ENCODE measurements at places on chromosomes 12 and 14.

DNA sequence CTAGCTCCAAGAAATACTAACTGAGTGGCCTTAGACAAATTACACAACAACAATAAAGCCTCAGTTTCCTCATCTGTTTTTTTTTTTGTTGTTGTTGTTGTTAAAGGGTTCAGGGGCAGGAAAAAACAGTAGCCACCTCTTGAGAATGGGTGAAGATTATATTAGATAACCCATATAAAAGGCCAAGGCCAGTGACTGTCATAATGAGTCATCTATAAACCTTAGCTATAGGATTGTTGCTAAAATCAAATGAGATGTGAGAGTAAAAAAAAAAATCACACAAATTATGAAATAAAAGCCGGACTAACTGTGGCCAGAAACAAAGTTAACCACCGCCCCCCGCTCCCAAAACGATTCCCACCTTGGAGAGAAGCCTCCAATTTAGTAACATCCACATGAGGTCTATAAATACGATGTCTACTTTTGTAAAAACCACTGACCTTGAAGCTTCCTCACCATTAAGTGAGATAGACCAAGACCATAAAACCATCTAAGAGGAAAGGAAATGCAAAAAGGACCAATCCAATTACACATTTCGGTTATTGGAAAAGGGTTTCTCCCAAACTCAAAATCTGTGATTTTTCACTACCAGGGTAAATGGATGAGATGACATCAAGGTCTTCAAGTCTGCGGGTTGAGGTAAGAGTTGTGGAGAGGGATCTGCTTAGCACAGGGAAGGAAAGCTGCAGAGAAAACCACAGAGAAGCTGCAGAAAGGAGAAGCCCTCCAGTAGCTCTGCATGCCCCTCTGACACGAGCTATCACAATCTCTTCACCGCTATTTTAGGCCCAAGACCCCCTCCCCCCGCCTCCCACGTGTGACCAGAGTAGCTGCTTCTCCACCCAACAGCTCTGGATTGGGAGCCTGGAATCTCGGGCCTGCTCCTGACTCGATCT, 1.0 kb downstream of the NAA25 start:
- DNase-seq, result peak; percentile 33

DNA sequence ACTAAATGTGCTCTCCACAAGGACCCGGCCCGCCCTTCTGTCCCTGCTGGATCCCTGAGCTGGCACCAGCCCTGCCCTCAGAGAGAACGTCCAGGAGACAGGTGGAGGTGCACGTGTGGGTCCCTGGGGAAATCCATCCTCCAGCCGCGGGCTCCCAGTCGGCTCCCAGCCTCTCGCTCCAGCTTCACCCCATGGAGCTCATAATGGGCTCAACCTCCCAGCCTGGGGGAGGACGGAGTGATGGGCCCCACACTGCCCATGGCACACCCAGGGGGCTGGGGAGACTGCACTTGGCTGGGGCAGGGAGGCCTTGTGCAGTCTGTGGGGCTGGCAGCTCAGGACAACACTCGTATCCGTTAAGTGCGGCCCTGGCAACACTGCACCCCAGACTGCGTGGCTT, 250.5 kb downstream of the TMEM121 start:
- no peak for DNase-seq

DNA sequence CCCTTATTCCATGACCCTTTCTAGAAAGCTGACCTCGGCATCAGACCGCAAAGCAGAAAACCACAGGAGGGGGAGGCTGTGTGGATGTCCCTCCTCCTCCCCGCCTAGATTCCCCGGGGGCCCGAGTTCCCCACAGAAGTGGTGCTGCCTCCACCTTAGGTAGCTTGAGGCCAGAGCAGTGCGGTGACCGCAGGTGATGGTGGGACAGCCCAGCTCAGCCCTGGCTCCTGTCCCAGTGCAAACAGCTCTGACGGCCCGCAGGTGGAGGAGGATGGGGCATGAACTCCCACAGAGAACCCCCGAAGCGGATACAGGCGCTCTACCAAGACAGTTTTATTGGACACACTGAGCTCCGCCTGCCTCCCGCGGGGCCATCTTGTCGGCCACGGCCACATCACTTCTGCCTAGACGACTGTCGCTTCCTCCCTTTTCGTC, 19.5 kb downstream of the ARL6IP4 start:
- no peak for DNase-seq

GRCh38 chr12:14994610-14995009, 21.8 kb downstream of the PDE6H start:
- no peak for DNase-seq

- no peak for DNase-seq
Measured at GRCh38 chr12:112322441-112322840, 59.8 kb downstream of the HECTD4 start.

DNA sequence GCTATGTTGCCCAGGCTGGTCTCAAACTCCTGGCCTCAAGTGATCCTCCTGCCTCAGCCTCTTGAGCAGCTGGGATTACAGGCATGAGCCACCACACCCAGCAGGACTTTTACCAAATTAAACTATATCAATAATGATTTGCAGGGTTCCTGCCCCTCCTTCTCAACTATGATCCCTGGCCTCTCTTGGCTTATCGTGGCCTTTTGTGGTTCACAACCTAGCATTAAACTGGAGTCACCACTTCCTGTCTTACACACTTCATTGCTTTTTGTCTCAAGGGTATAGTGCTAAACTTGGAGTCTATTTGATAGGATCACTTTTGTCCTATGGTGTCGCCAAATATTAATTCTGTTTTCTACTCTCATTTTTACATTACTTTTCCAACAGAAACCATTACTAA, 64.5 kb downstream of the SEC23A start:
- no peak for DNase-seq

DNA sequence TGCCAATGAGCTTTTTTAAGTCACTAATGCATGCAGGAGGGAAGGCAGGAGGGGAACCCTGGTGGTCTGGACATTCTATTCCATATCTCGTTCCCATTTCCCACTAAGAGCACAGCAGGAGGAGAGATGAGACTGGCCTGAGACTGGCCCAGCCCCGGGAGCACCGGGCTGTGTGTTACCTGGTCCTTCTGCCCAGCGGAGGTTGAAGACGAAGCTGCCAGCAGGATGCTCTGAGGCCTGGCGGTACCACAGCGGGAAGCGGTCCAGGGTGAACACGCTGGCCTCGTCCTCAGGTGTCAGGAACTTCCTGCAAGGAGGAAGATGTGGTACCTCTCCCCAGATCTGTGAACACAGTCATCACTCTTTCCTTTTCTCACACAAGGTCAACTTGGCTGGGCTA, 23.9 kb downstream of the LRTM2 start:
- DNase-seq, result no peak

DNA sequence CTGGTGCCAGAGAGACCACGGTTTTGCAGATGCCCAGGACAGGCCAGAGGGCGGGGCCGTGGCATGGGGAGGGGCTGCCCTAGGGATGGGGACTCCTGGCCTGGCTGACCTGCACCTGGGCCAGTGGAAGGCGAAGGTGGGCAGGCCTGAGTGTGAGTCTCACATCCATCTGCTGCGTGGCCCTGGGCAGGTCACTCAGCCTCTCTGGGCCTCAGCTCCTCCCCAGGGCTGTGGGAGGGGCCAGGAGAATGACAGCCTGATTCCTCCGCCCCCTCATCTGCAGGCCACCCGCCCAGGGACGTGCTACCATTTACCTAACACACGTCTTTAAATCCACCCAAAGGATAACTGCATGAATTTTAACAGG, 90.9 kb downstream of the GALNT9 start:
- DNase-seq, result no peak

DNA sequence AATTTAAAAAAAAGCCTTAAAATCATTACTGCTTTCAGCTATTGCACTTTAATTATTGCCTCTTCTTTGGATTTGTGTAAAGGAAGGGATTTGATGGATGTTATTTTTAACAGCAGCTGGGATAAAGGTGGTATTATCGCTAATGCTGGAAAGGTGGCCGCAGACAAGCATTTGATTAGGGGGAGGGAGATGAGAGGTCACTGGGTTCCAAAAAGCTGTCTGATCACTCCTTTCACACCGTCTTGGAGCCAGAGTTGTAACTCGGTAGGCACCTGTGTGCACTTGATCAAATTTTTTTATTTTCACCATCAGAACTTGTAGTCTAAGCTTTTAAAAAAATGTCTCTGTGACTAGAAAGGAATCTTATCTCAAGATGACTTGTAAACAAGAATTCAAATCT, 99.8 kb downstream of the AKAP6 start:
- no peak for DNase-seq

GRCh38 chr12:84290168-84290567, 622.4 kb downstream of the SLC6A15 start:
- DNase-seq, result no peak

- DNase-seq, result peak; percentile 41
Measured at GRCh38 chr12:64390275-64390851, at the start of gene C12orf56. C12orf56 (minus strand) TSS chr12:64390758; CDS start chr12:64390565, 193 bp downstream.

GRCh38 chr14:90641615-90642243, 174.5 kb downstream of the TTC7B start:
- no peak for DNase-seq

- no peak for DNase-seq
Measured at GRCh38 chr12:96906498-96906848, 584 bp upstream of the NEDD1 start.

- no peak for DNase-seq
Measured at GRCh38 chr12:26554332-26554731, 278.7 kb downstream of the ITPR2 start.

DNA sequence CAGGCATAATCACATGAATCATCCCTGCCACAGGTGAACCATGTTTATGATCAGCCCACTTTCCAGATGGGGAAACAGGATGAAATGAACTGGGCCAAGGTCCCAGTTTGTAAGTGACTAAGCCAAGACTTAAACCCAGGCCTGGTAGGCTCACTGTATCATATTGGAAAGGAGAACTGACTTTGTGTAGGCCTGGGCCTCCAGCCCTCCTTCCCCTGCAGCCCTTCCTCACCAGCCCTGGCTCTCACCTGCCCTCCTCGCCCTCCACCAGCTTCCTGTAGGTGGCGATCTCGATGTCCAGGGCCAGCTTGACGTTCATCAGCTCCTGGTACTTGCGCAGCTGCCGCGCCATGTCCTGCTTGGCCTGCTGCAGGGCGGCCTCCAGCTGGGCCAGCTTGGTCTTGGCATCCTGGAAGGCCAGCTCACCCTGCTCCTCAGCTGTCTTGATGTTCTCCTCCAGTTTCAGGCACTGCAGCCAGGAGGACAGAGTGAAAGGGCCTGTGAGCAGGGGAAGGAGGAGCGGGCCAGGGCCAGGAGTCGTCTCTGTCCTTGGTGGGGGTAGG, 19.8 kb downstream of the KRT80 start:
- DNase-seq, result peak; percentile 53

- DNase-seq, result no peak
Measured at GRCh38 chr14:53110096-53110495, 43.0 kb downstream of the DDHD1 start.

DNA sequence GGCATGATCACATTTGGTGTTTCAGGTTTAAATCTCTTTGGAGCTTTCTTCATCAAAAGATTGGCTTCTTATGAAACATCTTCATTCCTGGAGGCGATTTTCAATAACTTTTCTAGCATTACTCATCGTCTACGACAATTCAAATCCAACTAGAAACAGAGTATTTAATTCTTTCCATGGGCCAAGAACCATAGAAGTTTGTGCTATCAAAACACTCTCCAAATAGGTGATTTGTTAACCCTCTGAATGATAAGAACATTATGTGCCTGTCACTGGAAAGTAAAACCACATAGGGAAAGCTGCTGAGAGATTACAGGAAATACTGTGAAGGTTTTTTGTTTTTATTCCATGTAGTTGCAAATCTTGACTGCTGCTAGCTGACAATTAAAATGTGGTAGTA, 6.9 kb upstream of the DCN start:
- no peak for DNase-seq

DNA sequence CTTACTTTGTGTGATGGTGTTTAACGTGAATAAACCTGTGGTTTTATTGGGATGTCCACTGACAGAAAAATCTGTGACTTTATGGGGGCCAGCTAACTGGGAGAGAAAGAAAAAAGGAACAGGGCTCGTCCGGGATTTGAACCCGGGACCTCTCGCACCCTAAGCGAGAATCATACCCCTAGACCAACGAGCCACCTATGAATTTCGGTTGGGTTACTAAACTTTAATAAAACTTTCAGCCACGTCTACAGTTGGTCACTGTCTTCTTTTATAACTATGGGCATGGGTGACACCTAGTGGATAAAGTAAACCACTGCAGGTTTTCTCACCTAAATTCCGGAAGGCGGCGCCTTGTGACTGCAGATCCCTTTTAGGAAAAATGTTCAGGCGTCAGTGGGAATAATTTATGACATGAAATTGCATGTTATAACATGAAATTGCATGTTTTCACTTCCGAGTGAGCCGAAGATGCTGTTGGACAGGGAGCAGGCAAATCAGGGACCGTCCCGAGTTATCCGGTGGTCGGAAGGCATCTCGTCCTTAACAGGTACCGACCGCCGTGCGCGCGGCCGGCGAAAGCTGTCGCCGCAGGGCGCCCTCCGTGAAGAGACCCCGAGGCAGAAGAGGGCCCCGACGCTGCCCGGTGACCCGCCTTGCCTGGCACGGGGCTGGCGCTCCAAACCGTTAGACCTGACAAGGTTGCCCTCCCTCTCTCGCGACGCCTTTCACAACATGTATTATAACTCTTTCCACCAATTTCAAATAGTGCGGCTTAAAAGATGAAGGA, 18.2 kb upstream of the RNASE12 start:
- peak; percentile 76 for DNase-seq

GRCh38 chr12:132766380-132767085, 4.9 kb upstream of the ANKLE2 start:
- no peak for DNase-seq

GRCh38 chr12:10369557-10370415, 20.1 kb downstream of the KLRK1 start:
- no peak for DNase-seq

DNA sequence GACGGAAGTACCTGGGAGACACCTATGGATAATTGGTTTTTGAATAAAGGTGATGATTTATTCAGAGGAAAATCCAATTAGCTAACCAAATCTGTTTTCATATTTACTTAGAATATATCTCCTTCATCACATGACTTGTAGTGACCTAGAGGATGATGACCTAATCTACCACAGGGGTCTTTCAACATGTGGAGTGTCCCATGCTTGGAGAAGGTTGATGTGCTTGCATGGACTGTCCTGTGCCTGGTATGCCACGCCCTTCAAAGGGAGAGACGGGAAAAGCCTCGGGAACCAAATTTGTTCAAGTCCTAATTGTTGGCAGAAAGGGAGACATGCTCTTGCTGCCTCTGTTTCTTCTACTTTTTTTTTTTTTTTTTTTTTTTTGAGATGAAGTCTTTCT, 11.8 kb upstream of the PAPLN start:
- no peak for DNase-seq

DNA sequence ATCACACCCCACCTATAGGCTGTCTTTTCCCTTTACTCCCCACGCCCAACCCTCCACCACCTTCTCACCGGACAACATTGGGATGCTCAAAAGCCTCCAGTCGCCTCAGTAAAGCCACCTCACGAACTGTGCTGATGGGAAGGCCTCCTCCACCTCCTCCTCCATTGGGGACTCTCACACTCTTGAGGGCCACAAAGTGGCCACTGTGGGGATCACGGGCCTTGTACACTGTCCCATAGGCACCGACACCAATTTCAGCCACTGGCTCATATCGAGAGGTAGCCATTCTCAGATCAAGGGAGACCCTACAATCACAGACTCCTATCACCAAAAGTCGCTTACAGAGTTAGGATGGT, 700 bp downstream of the CDK4 start:
- DNase-seq, result no peak

Data from endothelial cell (in vitro differentiated cells).